Ureter (tissue), 1 donor: ENCODE measurements at places on chromosomes 5 and 9. TPM values are rescaled to one million over a fixed set of nuclear protein-coding genes. Genes with fewer than 3 reads are reported as not detected.

ZNF169 gene
- 8.3 TPM for total RNA-seq

FOXD4 gene
- total RNA-seq, result not detected

CDKN2AIPNL gene
- total RNA-seq, result 23.5 TPM

PCDHGA11 gene
- total RNA-seq, result 5.1 TPM

ARAP3 gene
- 39.2 TPM for total RNA-seq

MEGF10 gene
- 1.1 TPM for total RNA-seq

NDST1 gene
- 54.3 TPM for total RNA-seq

CLTA gene
- total RNA-seq, result 170 TPM

SLC45A2 gene
- not detected for total RNA-seq

DNA sequence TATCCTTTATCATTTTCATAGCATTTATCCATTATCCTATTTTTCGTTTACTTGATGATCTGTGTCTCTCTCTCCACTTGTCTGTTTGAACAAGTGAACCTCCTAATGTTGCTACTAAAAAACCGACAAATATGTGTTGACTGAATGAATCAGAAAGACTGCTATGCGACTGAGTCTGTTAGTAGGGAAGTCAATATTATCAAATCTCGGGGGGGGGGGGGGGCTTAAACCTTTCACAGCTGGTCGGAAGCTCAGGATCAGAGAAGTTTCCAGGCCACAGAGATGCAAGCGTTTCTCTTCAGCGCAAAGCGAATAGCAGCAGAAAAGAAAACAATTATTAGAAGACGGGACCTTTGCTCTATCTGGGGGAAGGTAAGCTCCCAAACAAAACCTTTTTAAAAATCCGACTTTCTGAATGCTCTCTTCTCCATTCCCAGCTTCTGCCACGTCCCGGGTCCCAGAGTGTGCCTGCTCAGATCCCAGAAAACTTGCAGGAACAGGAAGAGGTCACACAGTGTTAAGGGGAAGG lies 412 bp downstream of the RIOK2 start:
- no peak for DNase-seq

DNA sequence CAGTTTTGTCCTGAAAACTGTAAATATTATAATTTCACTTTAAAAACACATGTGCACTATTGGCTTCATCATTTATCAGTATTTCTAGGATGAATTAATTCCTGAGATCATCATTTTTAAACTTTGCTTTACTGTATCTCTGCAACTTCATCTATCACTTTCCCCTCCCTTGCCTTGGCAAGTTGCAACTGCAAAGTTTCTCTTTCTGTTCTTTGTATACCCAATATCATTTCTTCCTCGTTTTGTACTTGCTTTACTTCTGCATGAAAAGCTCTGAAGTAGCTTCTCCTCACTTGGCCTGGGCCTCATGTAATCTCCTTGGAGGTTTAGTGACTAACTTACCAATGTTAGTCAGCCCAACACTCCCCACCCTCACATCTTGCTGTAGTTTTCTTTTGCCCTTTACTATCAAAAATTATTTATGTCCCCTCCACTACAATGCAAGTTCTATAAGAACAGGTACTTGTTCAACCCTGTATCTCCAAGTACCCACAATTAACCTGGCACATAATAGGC lies 12.8 kb downstream of the C5orf63 start:
- DNase-seq, result no peak

DNA sequence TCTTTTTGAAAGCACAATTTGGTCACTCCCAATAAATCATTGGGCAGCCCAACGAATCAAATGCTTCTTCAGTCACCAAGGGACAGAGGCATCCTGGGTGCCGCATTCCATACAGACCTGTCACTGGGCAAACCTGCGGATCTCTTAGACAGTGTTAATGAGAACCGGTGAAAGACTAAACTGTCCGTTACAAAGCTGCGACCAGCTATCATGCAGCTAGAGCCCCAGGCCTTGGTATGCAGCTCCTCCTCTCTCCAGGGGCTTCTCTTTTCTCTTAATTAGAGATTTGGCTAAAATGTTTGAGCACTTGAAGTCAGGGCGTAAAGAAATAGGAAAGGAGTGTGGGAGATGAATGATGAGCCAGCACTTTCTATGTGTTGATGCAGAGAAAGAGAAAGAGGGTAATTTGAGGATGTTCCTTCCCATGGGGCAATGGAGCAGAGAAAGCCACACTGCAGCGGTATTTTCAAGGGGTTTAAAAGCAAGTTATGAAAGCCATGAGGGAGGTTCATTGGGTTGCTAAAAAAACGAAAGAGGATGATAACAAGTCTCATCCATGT lies 175.3 kb downstream of the RFK start:
- no peak for DNase-seq

GRCh38 chr5:174725991-174726601 lies 1.7 kb downstream of the MSX2 start:
- DNase-seq, result no peak

DNA sequence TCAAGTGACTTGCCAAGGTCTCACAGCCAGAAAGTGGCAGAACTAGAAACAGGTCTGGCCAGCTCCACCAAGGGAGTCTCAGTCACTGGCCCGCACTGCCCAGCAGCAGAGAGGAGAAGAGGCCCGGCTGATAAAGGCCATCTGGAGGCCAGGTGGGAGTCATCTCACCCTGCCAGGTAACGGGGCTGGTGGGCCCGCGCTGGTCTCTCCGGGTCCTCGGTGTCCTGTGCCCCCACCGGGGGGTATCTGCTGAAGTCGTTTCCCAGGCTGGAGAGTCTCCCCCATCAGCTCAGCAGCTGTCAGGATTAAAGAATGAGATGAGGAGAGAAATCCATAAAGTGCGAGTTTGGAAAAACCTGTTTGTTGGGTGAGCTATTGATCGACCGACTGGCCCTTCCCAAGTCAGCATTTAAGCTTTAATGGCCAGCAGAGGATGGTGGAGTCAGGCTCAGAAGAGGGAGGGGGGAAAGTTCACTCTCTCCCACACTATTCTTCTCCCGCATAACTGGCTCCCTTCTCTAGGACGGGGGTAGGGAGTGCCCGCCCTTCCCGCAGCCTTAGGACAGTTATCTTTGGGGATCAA lies 30.3 kb downstream of the LMX1B start:
- no peak for DNase-seq

- DNase-seq, result no peak
Observed at GRCh38 chr9:4277531-4277991, 22.3 kb downstream of the GLIS3 start.

DNA sequence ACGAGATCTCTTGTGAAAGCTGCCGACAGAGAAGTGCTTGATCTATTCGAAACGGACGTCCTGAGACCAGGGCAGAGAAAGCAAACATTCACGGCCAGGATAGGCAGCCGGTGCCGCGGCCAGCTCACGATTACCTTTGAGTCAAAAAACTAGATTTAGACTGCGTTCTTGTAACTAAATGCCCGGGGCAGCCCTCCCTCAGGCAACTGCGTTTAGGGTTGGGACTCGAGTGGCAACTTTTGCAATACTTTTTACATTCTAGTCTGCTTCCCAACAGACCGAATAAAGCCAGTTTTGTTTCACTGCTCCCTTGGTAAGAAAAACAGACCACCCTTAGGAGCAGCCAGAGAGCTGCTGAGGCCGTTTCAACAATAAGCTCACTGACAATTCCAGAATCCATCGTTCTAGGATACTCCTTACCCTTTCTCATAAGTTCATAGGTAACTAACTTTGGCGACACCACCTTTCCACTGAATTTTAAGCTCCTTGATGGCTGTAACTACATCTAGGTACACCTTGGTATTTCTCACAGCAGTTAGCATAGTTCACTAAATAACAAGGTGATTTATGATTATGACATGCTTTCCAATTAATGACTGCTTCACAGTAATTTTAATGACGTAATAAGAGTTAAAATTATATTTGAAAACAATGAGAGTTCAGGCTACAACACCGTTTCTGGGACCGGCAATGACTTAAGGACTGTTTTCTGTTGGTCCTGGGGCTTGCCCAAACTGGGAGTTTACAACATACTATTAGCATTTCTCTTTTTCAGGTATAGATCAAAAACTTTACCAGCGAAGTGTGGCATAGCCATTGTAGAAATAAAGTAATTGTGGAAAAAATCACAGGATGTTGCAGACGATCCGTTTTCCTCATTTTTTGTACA lies 899 bp upstream of the RAPGEF6 start:
- no peak for DNase-seq

GRCh38 chr5:59387127-59387526 lies 506.4 kb downstream of the PDE4D start:
- DNase-seq, result no peak

DNA sequence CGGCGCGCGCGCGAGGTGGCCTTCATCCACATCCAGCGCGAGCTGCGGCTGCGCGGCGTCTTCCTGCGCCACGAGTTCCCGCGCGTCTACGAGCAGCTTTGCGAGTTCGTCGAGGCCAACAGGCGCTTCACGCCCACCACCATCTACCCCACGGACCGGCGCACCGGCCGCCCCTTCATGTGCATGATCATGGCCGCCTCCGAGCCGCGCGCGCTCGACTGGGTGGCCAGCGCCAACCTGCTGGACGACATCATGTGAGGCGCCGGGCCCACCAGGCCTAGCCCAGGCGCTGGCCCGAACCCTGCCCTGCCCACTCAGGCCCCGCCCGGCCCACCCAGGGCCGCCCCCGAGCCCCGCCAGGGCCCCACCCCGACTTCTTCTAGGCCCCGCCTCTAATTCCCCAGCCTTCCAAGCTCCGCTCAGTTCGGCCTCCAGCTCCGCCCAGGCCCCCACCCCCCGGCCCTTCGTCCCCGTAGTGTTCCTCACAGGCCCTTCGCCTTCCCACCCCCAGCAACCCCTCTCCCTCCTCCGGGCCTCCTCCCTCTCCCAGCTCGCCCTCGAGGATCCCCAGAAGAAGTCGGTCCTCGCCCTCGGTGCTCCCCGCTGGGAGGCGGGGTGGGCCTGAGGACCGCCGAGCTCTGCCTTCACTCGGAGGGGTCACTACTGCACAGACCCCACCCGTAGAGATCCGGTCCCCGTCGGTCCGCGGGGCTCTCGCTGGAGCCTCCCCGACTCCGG lies 2.0 kb upstream of the PHPT1 start:
- DNase-seq, result no peak

DNA sequence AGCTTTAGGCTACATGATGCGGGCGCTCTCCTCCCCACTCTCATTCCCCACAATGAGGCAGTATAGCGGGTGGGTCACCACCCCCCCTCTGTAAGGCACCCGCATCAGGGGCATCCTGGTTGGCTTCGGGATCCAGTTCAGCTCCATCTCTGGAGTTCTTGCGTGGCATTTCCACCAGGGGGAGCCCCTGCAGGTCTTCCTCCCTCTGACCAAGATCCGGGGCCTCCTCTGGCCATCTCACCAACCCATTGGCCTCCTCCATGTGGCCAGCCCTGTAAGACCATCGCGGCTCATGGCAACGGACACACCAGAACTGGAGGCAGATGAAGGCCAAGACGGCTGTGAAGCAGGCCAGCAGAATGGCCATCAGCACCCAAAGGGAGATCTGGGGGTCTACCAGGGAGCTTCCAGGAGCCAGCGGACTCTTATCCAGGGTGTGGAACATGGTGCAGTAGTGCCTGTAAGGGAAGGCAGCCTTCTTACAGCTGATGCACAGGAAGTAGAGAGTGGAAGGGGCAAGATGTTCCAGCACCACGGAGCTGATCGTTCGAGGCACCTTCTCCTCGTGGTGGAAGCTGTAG lies 77.0 kb downstream of the CYFIP2 start:
- DNase-seq, result no peak
